ENCODE measurements at places on chromosomes 5 and 9. TPM values are rescaled to one million over a fixed set of nuclear protein-coding genes. Genes with fewer than 3 reads are reported as not detected.

- H3K27me3 ChIP-seq = peaks cover 39% of the 10 kb centered on the region
- H3K4me1 ChIP-seq = no peaks in the 10 kb centered on the region
Measured at GRCh38 chr9:92140074-92140753, 25.0 kb upstream of the SPTLC1 start.

DNA sequence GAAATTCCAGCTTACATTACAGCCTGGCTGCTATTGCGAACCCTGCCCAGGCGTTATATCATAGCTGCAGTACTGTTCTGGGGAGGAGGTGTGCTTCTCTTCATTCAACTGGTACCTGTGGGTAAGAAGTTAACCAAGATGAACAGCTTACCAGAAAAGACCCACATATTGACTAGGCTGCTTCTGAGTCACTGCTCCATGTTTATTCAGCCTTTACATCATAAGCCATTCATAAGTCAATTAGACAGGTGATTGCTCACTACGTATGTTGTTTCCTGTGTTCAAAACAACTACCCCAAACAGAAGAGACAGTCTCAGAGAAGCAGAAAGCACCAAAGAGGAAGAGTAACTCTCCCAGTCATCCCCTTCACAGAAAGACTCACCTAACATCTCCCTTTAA is 34.7 kb upstream of the SLC22A5 start:
- no peak for DNase-seq
- H3K27ac ChIP-seq = no peak overlapping the region
- no peaks in the 10 kb centered on the region for H3K4me1 ChIP-seq
- no peaks in the 10 kb centered on the region for H3K27me3 ChIP-seq

GRCh38 chr5:657570-657969 is 35.6 kb downstream of the TPPP start:
- no peak overlapping the region for H3K27ac ChIP-seq
- DNase-seq = no peak
- H3K4me1 ChIP-seq = no peaks in the 10 kb centered on the region
- no peaks in the 10 kb centered on the region for H3K36me3 ChIP-seq

DNA sequence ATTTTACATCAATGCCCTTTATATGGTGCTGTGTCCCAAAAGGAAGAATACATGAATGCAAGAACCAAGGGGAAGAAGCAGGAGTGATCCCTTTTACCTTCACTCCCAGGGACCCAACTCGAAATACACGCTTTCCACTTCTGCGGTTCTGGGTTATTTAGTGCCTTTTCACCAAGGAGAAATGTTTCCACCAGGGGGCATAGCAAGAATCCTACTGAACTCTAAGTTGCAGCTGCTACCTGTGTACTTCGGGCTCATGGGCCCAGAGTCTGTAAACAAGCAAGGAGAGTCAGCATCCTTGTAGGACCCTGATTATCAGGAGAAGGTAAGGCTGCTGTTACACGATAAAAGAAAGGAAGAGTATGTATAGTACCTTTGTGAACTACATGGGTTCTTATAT is 45.7 kb downstream of the DPYSL3 start:
- no peaks in the 10 kb centered on the region for H3K36me3 ChIP-seq
- no peak overlapping the region for H3K4me3 ChIP-seq
- H3K27me3 ChIP-seq = no peaks in the 10 kb centered on the region
- H3K4me1 ChIP-seq = peaks cover 45% of the 10 kb centered on the region
- peak; percentile 60 for DNase-seq

- no peaks in the 10 kb centered on the region for H3K27me3 ChIP-seq
- H3K36me3 ChIP-seq = no peaks in the 10 kb centered on the region
- no peak for DNase-seq
- no peak overlapping the region for H3K4me3 ChIP-seq
Measured at GRCh38 chr5:173472784-173473278, 143.6 kb downstream of the BOD1 start.

DNA sequence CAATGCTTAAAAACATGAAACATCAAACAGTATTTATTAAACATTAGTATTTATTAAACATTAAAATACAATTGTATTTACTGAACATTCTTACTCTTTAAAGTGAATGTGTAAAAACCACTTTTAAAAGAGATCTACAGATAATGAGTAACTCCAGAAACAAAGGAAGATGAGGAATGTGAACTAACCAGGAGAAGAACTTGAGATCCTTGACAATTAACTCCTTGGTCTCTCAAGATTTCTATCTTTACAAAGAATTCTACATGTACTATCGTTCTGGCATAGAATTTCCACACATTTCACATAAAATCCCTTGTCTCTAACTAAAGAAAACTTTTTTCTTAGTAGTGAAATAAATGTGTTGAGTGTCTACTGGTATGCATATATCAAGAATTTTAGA is 28.7 kb upstream of the IFNE start:
- H3K36me3 ChIP-seq = no peaks in the 10 kb centered on the region
- no peaks in the 10 kb centered on the region for H3K4me1 ChIP-seq
- H3K27ac ChIP-seq = no peak overlapping the region
- H3K27me3 ChIP-seq = no peaks in the 10 kb centered on the region
- H3K4me3 ChIP-seq = no peak overlapping the region

DNA sequence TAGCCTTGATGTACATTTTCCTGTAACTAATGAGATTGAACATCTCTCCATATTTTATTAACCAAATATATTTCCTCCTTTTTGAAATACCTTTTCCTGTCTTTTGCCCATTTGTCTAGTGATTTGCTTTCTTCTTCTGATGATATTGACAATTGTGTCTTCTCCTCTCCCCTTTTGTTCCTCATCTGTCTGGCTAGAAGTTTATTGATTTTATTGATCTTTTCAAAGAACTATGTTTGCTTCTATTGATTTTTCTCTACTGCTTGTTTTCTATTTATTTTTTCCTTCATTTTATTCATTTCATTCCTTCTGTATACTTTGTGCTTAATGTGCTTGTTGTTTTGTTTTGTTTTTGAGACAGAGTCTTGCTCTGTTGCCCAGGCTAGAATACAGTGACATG is 181.4 kb upstream of the SMIM23 start:
- no peak overlapping the region for H3K27ac ChIP-seq
- H3K36me3 ChIP-seq = no peaks in the 10 kb centered on the region
- H3K4me1 ChIP-seq = no peaks in the 10 kb centered on the region

GRCh38 chr9:130058887-130059286 is 5.2 kb downstream of the GPR107 start:
- no peaks in the 10 kb centered on the region for H3K27me3 ChIP-seq
- no peak for DNase-seq
- H3K4me1 ChIP-seq = no peaks in the 10 kb centered on the region
- no peaks in the 10 kb centered on the region for H3K36me3 ChIP-seq
- H3K4me3 ChIP-seq = no peak overlapping the region
- H3K27ac ChIP-seq = no peak overlapping the region

DNA sequence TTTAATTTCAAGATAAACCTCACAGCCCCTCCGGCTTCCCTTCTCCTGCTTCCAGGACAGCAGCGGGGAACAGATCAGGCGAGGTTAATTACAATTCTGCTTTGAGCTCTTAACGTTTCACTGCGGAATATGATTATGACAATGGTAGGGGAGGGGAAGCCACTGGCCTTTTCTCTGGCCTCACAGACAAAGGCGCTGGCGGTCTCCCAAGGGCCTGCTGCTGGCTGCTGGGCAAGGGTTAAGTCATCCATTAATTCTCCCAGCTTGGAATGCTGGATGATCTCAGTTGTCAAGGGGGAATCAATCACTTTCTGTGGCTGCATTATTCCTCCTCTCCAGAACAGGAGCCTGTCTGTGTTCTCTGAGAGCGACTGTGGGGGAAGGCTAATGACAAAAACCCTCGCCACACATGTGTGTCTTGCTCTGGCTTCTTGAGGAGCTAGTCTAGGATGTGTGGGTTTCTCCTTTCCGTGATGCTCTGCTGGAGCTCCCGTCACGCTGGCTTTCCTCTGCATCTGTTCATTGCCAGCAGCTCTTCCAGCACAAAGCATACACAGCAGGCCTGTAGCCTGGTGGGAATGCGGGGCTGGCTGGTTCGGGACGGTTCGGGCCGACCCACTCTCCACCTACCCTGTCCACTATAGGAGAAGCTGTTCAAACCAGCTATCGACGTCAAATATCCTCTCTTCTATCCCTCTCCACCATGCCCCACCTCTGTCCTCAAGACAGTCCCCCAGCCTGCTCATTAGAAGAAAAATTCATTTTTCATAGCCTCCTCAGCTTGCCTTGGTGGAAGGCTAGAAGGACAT is 82.8 kb downstream of the DCP2 start:
- H3K27ac ChIP-seq = no peak overlapping the region
- peaks cover 10% of the 10 kb centered on the region for H3K4me1 ChIP-seq
- no peaks in the 10 kb centered on the region for H3K27me3 ChIP-seq
- H3K4me3 ChIP-seq = no peak overlapping the region

- H3K4me3 ChIP-seq = no peak overlapping the region
- no peaks in the 10 kb centered on the region for H3K27me3 ChIP-seq
- DNase-seq = no peak
Measured at GRCh38 chr9:117354244-117354847, 60.5 kb downstream of the ASTN2 start.

GRCh38 chr5:134022333-134022732 is 17.6 kb upstream of the VDAC1 start:
- no peak overlapping the region for H3K4me3 ChIP-seq
- H3K27ac ChIP-seq = no peak overlapping the region
- H3K27me3 ChIP-seq = no peaks in the 10 kb centered on the region
- no peaks in the 10 kb centered on the region for H3K36me3 ChIP-seq

DNA sequence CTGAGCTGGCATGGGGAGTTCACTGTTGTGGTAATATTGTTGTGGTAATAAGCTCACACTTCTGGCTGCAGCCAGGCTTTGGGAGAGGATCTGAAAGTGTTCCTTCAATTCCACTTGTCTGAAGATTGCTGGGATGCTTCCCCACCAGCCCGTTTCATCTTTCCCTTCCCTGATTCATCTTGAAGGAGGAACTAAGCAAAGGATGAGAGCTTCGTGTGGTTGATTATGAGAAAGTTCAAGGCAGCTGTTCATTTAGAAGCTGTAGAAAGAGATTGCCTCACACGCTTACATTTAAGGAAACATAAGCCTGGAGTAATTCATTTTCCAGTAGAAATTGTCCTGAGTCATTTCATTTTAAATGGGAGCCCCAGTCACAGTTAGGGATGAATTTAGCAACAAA is 122.4 kb upstream of the GAS1 start:
- no peaks in the 10 kb centered on the region for H3K36me3 ChIP-seq
- DNase-seq = no peak
- no peak overlapping the region for H3K4me3 ChIP-seq
- no peaks in the 10 kb centered on the region for H3K27me3 ChIP-seq
- no peaks in the 10 kb centered on the region for H3K4me1 ChIP-seq

GRCh38 chr5:132457371-132458225 is 33.0 kb downstream of the IRF1 start:
- no peak overlapping the region for H3K27ac ChIP-seq
- H3K4me3 ChIP-seq = no peak overlapping the region
- no peak for DNase-seq
- H3K4me1 ChIP-seq = peaks cover 8% of the 10 kb centered on the region
- H3K27me3 ChIP-seq = no peaks in the 10 kb centered on the region

DNA sequence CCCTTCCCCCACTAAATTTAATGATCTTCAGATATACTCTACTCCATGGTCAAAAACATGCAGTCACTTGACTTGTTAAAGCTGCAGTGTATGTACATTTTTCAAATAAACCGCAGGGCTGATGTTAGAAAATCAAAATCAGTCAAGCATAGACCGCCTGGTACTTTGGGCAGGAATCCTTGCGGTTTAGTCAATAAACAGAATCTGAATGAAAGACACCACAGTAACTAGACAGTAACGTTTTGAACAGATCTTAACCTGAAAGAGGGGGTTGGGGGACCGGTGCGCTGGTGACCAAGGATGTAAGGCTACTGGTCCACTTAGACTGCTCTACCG is 188.8 kb downstream of the BNC2 start:
- no peaks in the 10 kb centered on the region for H3K27me3 ChIP-seq
- no peak overlapping the region for H3K4me3 ChIP-seq
- H3K27ac ChIP-seq = no peak overlapping the region

GRCh38 chr5:33371660-33372059 is 69.1 kb upstream of the TARS1 start:
- no peak overlapping the region for H3K27ac ChIP-seq
- no peaks in the 10 kb centered on the region for H3K27me3 ChIP-seq
- no peak for DNase-seq
- H3K4me3 ChIP-seq = no peak overlapping the region
- H3K36me3 ChIP-seq = no peaks in the 10 kb centered on the region
- H3K4me1 ChIP-seq = peaks cover 6% of the 10 kb centered on the region

DNA sequence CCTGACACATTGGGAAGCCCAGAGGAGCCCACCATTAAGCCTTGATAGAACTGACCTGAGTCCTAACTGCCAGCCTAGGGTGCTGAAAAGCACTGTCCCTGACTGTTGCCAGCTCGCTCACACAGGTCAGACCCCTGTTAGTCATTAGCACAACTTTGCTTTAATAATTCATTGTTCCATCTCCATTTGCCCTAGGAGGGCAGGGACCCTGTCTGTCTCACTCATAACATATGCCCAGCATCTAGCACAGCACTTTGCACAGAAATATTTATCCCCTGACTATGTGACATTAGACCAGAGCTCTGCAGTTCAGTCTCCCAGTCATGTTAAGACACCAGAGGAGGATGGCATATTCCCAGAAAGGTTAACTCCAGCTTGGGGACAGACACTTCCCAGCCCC is 61.8 kb upstream of the STXBP1 start:
- DNase-seq = no peak
- no peak overlapping the region for H3K4me3 ChIP-seq
- no peak overlapping the region for H3K27ac ChIP-seq
- peaks cover 21% of the 10 kb centered on the region for H3K4me1 ChIP-seq
- H3K27me3 ChIP-seq = no peaks in the 10 kb centered on the region

- DNase-seq = peak; percentile 65
- peaks cover 82% of the 10 kb centered on the region for H3K27me3 ChIP-seq
- H3K36me3 ChIP-seq = no peaks in the 10 kb centered on the region
- no peak overlapping the region for H3K27ac ChIP-seq
- H3K4me1 ChIP-seq = peaks cover 22% of the 10 kb centered on the region
Measured at GRCh38 chr9:99823681-99824377, 2.1 kb downstream of the NR4A3 start.

DNA sequence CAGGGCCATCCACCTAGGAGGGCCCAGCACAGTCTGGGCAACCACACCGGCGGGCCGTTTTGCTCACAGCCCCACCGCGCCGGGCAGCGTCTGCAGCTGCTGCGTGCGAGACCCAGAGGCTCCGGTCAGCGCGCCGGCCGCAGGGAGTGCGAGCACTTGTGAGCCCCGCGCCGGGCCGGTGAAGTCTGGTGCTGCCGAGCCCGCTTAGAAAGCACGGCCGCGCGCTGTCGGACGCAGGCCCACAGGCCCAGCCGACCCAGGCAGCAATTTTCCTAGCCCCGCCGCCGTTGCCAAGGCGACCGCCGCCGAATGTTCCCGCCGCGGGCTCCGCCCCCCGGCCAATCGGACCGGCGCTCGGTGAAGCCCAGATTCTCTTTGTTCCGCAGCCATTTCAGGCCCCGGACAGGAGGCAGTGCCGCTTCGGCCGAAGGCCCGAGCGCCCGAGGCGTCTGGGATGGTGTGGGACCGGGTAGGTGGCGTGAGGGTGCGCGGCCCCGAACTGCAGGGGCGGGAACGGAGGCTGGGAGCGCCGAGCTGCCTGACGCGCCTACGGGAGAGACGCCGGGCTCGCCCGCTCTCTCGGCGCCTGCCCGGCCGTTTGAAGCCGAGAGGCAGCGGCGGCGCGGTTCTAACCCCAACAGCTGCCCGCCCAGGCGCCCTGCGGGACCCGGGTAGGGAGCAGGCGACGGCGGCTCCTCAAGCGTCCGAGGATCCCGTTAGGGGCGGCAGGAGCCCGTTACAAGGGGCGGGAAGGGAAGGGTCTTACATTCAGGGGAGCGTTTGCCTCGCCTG is at the start of gene TNPO1:
Gene TNPO1, plus strand, starts transcription at position 378 of the 792 bp plus-strand sequence. Its CDS starts 77 bp downstream, at position 455.
- no peaks in the 10 kb centered on the region for H3K27me3 ChIP-seq
- peak within 1 kb of the TSS; percentile 86 for H3K4me3 ChIP-seq
- DNase-seq = peak; percentile 98

Gene COL15A1
- total RNA-seq = 3.2 TPM

Gene DBH
- not detected for total RNA-seq

Gene TMEM267
- 15.3 TPM for total RNA-seq

Gene LRRC70
- total RNA-seq = 1.2 TPM

Gene TMEM8B
- 4.8 TPM for total RNA-seq

Gene ABCA1
- total RNA-seq = 32.4 TPM

Gene PCDHA11
- total RNA-seq = 6.3 TPM

Gene SLC34A1
- not detected for total RNA-seq
